Activated T-cell treated with anti-CD3 and anti-CD28 coated beads, Interleukin-2, amount 50 U/mL, for 4 hours (primary cell): ENCODE measurements at places on chromosomes 13 and 19. TPM values are rescaled to one million over a fixed set of nuclear protein-coding genes. Genes with fewer than 3 reads are reported as not detected.

- no peak for DNase-seq
These were observed 635.4 kb upstream of the ARGLU1 start for GRCh38 chr13:107203146-107203847.

DNA sequence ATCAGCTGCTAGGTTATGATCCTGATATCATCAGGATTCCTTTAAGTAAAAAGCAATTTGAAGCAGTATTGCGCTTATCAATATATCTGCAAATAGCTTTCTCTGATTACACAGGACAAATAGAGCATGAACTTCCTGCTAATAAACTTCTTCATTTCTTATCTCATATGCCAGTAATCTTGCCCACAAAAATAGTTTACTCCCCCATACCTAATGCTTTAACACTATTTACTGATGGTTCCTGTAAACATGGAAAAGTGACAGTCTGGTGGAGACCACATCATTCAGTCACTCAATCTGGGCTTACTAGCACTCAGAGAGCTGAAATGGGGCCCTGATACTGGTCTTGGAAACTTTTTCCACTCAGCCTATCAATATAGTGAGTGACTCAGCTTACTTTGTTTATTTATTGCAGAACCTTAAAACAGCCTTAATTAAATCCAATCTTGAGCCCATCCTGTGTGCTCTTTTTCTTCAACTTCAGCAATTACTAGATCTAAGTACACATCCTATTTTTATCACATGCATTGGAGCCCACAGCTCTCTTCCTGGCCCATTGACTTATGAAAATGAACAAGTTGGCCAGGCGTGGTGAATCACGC is 1464.3 kb downstream of the UQCRFS1 start:
- no peak for DNase-seq

Gene PRR20D
- total RNA-seq = not detected

Gene ZNF177
- total RNA-seq = 0.27 TPM

DNA sequence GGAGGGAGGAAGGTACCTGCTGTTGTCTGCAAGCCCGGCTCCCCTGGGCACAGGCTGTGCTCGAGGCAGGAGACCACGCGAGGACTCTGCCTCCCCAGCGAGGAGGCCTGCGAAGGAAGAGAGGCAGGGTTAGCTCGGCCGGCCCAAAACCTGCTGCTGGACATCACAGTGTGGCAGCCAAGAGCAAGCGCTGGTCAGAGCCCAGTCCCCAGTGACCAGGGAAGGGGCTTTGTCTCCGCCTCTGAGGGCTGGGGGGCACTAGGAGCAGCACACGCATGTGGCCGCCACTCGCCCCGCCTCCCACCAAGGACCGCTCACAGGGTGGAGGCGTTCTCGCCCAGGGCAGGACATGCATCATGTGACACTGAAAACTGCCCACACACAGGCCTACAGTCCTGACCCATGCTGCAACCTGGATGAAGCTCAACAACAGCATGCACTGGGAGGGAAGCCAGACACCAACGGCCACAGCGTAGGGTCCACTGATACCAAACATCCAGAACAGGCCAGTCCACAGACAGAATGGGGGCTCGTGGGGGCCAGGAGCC is 8.5 kb downstream of the MIER2 start:
- DNase-seq = no peak

DNA sequence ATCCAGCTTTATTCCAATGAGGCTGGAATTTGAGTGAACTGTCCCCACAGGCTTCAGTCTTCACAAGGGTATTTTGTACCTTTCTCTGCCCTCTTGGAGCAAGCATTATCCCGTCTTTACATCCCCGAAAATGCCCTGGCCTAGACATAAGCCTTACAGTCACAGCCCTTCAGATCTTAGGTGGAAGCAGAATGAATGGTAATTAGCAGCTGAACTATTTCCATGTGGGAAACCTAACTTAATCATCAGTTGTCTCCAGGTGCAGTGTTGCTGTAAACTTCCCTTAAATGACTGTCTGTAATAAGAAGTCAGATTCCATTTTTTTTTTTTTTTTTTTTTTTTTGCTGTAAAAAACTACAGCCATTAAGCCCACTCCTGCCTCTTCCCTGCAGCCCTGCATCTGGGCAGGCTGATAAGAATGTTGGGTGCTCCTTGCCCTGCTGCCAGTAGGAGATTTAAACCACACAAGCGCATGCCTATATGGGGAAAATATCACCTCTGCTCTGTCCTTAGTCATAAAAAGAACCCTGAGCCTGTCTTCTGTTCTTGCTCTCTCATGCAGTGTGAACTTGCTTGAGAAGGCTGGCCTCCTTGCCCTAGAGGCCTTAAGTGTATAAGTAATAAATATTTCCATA is 426.8 kb upstream of the SLITRK5 start:
- DNase-seq = no peak

GRCh38 chr13:99565478-99566124 is 64.3 kb downstream of the TM9SF2 start:
- no peak for DNase-seq

Gene GPALPP1
- total RNA-seq = 21.9 TPM

DNA sequence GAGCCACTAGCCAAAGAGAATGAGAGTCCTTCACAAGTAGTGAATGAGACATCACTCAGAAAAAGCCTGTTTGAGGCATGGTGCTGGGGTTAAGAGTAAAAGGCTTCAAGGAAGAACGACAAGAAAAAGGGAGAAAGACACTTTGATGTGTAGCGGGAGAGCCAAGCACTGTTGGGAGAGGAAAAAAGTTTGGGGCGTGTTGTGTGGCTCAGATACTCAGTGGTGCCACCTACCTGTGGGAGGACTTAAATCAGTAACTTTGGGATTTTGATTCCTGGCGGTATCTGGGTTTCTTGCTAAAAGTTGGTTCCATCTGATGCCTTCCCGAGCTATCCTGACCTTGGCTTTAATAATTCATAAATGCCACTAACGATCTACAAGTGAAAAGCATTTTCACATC is 12.3 kb downstream of the ELSPBP1 start:
- no peak for DNase-seq

DNA sequence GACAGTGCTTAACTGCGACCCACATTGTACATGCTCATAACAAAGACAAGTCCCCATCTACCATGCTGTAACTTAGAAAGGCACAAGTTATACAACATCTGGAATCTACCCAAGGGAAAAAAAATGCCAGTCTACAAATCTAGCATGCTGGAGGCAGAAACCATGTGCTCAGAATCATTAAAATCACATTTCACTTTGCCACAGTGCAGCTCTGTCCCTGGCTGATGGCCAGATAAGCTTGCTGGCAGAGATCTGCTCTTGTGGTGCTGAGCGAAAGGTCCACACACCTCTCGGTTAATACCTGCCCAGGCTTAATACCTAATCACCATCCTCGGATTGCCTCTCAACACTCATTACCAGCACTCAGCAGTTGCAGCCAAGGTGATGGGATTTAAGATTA is 74.1 kb upstream of the UQCRFS1 start:
- DNase-seq = no peak

DNA sequence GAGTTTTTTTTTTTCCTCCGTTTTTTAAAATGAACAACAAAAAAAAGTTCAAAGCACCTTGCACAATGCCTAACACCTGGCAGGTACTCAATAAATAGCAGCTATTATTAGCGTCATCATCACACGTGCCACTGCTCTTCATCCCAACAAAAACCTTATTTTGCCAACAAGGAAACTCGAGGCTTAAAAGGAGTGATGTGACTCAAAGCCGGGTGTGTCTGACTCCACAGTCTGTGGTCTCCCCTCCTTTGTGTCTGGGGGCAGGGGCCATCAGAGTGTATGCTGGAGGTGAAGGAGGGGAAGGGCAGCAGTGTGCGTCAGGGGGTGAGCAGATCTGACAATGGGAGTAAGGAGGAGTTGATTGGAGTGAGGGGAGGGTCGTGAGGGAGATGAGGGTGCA is 34.1 kb upstream of the POU2F2 start:
- DNase-seq = no peak

Gene SHISA7
- total RNA-seq = not detected

DNA sequence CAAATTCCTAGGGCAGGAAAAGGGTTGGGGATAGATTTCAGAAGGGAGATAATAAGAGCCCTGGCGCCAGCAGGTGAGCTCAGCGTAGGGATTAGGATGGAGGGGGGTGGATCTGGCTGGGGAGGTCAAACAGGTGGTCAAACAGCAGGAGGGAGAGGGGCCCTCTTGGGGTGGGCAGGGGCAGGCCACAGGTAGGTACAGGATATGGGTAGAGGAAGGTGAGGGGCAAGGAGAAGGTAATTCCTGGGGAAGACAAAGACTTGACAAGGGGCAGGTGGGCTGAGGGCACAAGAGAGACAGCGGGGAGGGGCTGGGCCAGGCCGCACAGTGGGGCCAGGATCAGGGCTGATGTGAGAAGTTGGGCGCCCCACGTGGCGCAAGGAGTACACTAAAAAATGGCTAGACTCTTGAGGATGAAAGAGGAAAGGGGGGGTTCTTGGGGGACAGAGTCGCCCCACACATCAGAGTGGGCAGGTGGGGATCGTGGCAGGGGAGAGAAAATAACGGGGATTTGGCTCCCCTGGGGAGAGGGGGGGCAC is 713 bp downstream of the KRI1 start:
- DNase-seq = peak; percentile 49

DNA sequence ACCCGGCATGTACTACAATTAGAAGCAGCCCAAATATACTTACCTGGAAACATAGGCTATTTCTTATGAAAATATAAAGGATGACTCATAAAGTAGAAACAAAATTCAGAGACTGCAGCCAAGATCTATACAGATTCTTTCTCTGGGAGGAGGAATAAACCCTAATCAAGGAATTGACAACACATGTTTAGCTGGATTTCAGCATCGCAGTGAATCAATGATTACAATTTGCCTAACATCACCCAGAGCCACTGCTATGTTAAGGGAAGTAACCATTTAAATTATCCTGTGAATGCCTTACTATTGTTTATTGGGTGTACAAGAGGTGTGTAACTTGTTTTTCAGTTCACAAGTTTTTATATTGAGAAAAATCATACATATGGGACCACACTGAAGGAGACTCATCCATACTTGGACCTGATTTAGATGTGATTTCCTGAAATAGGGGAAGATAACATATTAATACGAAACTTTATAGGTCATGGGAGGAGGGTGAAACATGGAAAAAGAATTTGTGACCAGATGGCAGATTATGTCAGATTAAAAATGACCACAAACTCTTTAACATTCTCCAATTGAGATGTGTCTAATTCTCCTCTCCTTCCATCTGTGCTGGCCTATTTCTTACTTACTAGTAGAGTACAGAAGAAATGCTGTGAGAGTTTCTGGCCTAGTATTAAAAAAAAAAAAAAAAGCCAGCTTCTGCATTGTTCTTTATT is 1168.4 kb downstream of the SLITRK1 start:
- DNase-seq = no peak

- no peak for DNase-seq
These were observed 742.2 kb upstream of the SLITRK6 start for GRCh38 chr13:86541461-86541860.

Gene ZNF442
- total RNA-seq = 0.73 TPM

Gene IGLON5
- total RNA-seq = not detected

Gene OR4F17
- not detected for total RNA-seq

DNA sequence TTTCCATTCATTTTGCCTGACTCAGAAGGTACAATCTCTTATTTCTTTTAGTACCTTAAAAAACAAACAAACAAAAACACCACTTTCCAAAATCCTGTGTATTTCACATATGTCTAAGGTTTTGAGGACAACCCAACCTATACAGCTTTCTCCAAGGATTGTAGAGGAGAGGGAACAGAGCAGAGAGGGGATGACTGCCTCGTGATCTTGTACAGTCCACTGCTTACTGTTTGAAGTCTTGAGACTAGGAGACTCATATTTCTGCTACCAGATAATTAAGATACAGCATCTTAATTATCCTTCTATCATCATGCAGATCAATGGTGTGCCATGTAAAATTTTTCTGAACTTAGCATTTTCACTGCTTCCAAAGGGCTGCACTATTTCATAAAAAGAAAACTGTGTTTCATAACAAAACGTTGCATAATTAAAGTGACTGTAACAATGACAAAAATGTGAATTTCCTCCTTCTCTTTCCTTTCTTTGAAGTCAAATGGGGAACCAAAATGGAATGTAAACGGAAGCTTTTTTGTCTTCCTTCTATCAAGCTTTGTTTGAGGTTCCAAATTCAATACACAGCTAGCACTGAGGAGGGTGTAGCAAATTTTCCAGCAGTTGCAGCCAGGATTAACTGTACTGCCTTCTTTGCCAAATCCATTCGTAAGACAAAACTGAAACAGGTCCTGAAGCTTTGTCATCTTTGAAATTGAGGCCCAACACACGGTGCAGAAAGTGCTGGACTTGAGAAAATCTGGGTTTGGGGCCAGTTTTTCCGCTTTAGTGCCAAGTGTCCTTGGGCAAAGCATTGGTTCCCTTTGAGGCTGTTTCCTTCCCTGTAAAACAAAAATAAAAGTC is 34.9 kb upstream of the RCBTB2 start:
- no peak for DNase-seq
